ENCODE measurements at places on chromosomes 13 and 19.
A peak's percentile ranks its signal among the peaks of the same experiment; 100 is the strongest.

GRCh38 chr19:53908106-53908934, 758 bp upstream of the CACNG7 start:
- peak; percentile 67 for DNase-seq

GRCh38 chr19:19110410-19111135, 27.7 kb downstream of the TMEM161A start:
- DNase-seq = no peak

DNA sequence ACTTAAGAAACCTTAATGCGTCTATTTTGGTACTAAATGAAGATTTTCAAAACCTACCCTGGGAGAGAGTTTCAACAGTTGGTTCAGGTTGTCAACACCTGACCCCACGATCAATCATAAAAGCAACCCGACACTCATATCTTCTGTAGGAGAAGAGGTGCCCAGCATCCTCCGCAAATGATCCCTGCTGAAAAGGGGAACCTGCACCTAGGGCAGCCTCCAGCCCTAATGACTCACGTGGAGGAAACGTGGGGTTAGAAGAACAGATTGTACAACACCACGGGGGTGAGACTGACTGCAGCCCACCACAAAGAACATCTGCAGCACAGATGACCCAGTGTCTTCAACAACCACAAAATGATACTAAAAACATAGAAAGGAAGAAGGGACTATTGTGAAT, 116.3 kb downstream of the RAB20 start:
- no peak for DNase-seq

DNA sequence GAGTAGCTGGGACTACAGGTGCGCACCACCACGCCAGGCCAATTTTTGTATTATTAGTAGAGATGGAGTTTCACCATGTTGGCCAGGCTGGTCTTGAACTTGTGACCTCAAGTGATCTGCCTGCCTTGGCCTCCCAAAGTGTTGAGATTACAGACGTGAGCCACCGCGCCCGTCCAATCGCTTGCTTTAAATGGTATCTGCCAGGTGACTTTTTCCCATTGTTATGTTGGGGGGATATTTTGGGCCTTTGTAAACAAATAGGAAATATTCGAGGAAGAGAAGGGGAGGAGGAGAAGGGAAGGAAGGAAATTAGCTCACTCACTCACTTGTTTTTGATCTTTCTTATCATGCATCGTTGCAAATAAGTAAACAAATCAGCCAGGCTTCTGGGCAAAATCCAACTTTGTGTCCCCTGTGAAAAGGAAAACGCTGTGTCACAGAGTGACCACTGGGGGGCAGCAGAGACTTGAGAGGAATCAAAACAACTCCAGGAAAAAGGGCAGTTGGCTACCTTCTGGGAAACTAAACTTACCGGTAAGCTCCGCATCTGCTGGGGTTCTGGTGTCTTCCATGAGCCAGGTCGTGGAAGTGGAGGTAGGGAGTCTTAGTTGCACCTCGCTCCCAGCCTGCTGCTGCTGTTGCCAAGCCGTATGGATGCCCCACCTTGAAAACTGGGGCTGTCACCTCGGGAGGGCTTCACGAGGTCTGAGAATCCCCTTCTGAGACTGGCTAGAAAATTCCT, 9.3 kb upstream of the RANBP3 start:
- DNase-seq = peak; percentile 77

DNA sequence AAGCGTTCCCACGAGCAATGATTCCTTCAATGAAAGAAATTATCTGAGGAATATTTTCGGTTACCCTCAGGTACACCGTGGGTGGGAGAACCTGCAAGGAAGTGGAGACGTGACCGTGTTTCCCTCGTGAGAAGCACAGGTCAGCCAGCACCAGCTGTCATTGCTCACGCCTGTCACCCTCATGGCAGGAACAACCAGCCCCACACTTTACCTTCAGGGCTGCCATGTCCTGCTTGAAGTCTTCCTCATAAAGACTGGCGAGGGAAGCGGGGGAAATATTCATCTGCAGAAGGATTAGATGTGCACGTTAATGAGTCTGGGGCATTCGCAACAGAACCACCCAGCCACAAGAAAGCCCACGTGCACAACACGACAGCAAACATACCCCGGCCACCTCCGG, 18.2 kb downstream of the CARS2 start:
- DNase-seq = no peak

DNA sequence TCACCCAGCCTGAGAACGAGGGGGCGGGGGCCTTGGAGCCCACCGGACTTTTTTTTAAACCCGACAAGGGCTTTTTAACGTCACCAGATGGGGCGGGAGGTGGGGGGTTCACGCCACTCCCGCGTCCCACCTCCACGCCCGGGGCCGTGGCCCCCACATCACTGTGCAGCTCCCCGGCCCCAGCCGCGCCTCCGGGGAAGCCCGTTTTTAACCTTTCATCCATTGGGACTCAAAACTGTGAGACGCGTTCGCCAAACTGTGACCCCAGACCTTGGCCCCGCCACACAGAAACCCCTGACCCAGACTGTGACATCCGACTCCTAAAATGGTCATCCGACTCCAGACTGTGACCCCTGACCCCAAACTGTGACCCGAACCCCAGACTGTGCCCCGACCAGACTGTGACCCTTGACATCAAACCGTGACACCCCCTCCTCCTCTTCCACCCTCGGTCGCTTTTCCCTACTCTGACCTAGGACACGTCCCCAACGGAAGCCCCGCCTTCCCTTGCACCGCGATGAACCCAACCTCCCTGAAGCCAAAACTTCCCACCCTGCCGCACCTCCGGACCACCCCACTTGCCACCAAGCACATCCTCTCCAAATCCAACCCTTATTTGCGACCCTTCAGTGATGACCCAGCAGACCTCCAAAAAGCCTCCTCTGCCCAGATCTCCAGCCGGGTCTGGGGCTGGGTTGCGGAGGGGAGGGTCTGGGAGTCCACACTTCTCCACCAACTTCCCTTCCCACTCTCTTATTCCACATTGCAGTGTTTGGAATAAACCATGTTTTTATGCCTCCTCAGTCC, 1.5 kb upstream of the GRWD1 start:
- peak; percentile 37 for DNase-seq

- DNase-seq = no peak
These were observed 12.4 kb upstream of the RANBP3 start for GRCh38 chr19:5990289-5990797.

DNA sequence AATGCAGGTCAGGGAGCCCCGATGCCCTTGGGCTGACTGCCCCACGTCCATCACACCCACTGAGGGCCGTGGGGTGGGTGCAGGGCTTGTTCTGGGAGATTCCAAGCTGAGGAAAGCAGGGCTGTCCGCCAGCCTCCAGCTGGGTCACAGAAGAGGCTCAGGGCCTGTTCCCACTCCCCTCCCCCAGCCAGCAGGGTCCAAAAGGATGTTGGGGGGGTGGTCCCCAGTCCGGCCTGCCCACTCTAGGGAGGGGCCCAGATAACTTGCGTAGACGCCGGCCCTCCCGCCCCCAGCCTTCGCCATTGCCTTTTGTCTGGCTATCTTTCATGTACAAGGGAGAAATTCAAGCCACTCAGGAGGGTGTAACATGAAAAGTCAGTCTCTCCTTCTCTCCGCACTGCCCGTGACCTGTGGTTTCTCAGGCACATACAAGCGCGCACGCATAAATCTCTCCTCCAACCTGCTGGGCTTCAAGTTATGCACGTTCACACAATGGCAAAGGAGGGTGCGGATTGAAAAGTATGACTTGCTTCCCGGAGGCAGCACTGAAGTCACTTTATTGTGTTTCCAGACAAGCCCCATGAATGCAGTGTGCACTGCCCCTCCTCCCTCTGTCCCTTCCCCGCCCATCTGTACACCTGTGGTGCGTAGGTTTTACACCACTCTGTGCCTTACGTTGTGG, 20.2 kb downstream of the CARM1 start:
- no peak for DNase-seq

- DNase-seq = peak; percentile 85
These were observed at the start of gene ZNF155 for GRCh38 chr19:43983912-43984686. Gene ZNF155 (plus strand): TSS chr19:43984188. CDS start chr19:43988544, 4,356 bp downstream.

DNA sequence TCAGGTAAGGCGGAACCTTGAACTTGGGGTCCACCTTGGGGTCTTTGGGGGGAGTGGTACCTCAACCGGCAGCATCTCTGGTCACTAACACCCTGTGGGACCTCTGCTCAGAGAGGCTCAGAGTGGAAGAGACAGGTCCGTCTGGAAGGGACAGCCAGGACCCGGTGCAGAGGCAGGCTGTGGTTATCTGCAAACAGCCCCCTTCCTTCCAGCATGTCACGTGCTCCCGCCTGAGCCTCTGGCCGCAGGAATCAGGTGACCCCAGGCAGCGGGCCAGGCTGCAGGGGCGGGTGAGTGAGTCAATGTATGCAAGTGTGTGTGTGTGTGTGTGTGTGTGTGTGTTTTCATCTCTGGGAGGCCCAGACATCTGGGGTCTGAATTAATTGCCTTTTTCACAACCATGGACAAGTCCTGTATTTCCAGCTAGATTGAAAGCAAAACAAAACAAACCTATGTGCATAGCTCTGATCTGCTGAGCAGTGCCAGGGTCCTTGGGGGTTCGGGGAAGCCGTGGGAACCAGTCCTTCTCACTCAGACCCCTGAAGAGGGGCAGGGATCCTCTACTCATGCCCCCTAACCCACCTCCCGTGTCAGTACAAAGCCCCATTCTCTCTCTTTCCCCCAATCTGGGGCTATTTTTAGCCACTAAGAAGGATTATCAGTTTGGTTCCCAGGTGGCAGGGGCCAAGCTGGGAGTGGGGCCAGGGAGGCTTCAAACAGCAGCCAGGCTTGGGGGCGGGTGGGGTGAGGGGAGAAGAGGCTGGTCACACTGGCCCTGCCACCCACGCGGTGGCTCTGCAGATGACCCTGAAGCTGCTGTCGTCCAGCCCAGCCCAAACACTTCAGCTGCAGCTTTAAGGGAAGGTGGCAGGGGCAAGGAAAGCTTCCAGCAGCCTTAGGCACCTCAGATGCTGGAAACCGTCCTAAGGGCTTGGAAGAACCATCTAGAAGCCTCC, 31.4 kb downstream of the CERS4 start:
- DNase-seq = peak; percentile 81

DNA sequence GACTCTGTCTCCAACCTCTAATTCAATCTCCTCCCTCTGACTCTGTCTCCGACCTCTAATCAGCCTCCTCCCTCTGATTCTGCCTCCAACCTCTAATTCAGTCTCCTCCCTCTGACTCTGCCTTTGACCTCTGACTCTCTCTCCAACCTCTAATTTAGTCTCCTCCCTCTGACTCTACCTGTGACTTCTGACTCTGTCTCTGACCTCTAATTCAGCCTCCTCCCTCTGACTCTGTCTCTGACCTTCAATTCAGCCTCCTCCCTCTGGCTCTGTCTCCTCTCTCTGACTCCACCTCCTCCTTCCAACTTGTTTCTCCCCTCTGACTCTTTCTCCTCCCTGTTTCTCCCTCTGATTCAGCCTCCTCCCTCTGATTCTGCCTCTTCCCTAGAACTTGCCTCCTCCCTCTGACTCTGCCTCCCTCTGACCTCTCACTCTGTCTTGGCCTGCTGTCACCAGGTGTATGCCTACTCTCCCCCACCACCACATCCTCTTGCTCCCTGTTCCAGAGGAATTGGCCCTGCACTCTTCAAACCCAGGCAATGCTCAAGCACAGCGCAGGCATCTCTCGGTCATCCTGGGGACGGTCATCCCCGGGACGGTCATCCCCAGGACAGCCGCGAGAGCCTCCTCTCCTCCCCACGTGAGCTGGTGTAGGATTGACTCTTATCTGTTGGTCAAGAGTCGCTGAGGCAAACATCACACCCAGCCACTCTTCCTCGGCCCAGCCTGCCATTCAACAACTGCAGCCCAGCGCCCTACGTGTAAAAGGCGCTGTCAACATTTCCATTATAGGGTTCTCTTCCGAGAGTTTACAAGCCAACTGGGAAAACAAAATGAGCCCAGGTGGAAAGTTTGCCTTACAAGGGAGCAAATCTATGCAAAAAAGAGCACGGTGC, 60.2 kb downstream of the ZIC5 start:
- DNase-seq = no peak

GRCh38 chr13:42892760-42893159, 99.3 kb downstream of the EPSTI1 start:
- DNase-seq = no peak

DNA sequence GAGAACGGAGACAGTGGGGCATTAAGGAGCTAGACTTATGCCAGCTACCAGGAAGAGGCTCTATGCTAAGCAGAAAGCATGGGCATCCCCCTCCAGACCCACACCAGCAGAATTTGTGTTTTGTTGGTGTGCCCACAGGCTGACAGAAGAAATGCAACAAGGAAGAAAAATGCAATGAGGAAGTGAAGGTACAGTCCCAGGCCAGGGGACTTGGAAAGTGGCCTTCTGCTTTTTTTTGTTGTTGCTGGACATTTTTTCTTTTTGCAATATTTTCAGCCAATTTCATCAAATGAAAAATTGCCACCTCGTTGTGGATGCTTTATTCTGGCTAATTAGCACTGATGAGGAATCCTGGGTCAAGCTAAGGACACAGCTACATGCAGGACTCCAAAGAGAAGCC, 167.7 kb downstream of the TSHZ3 start:
- DNase-seq = no peak

DNA sequence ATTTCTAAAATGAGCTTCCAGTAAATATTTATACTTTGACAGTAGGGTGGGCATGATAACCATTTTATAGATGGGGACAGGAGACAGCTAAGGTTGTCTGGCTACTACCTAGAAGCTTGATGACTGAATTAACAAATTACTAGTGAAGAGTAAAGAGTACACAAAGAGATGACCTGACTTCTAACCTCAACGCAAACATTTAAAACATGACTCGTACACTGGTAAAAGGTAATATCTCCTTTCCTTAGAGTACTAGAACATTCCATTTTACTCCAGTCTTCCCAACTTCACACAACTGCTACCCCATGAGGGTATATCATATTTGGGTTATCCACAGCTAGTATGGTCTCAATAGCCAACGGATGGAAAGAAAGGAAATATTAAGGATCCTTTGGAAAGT, 258.9 kb downstream of the FOXO1 start:
- no peak for DNase-seq

DNA sequence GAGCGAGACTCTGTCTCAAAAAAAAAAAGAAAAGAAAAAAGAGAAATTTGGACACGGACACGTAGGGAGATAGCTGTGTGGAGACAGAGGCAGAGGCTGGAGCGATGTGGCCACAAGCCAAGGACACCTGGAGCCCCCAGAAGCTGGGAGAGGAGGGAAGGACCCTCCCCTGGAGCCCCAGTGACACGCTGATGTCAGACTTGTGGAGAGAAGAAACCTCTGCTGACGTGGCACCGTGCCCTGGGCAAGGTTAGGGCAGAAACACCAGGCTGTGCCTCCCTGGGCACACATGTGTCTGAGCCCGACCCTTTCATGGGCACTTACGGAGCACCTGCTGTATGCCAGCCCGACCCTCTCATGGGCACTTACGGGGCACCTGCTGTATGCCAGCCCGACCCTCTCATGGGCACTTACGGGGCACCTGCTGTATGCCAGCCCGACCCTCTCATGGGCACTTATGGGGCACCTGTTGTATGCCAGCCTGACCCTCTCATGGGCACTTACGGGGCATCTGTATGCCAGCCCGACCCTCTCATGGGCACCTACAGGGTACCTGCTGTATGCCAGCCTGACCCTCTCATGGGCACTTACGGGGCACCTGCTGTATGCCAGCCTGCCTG, 17.8 kb downstream of the ARID3A start:
- DNase-seq = no peak

GRCh38 chr13:114226088-114226487, 8.6 kb upstream of the CDC16 start:
- DNase-seq = no peak
